Psoas muscle (tissue), 8 donors: ENCODE measurements at places on chromosomes 4 and X. TPM values are rescaled to one million over a fixed set of nuclear protein-coding genes. Genes with fewer than 3 reads are reported as not detected.

- DNase-seq: no peak
Observed at GRCh38 chrX:41322821-41323603, 10.9 kb upstream of the DDX3X start.

DNA sequence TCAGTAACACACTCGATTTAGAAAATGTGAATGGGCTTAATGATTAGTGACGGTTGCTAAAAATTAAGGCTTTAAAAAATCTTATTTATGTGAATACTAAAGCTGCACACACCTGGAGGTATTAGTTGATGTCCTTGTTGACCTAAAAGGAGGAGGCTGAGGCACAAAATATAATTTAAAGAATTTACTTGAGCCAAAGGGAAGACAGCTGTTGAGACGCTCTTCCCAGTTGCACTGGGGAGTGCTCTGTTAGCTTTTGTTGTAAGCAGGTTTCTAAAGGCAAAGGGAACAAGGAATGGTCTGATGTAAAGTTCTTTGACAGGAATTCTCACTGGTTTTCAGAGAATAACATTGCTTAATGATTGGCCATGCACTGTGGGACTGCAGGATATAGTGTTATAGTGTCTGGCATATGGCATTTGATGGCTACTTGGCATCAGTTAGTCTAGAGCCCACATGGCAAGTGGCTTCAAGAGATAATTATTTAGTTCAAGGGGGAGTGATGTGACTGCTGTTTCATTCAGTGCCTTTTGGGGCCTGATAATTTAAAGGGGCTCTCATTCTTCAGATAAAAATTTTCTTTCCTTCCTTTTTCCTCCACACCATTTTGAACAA lies 30.8 kb upstream of the PGM2 start:
- DNase-seq: no peak

GRCh38 chrX:115901241-115901640 lies 269.3 kb upstream of the AGTR2 start:
- no peak for DNase-seq

DNA sequence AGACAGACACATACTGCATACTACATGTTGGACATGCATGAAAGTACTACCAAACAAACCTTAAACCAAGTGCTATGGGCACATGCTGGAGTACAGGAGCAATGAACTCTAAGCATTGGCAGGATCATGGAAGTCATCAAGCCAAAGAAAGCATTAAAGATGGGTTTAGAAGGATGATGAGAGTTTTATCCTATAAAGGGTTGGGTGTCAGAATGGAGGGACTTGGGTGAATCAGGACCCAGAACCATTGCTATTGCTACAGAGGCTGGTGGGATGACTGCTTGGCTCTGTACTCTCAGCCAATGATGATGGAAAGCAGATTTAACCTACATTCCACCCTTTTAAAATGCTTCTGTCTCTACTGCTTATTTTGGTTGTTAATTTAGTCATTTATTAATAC lies 233.9 kb upstream of the EDA2R start:
- DNase-seq: no peak

Gene NAT8L
- 1.7 TPM for polyA plus RNA-seq
